ENCODE measurements at places on chromosomes 4 and X.

GRCh38 chrX:136778916-136779315, 1.8 kb downstream of the ARHGEF6 start:
- DNase-seq: no peak

DNA sequence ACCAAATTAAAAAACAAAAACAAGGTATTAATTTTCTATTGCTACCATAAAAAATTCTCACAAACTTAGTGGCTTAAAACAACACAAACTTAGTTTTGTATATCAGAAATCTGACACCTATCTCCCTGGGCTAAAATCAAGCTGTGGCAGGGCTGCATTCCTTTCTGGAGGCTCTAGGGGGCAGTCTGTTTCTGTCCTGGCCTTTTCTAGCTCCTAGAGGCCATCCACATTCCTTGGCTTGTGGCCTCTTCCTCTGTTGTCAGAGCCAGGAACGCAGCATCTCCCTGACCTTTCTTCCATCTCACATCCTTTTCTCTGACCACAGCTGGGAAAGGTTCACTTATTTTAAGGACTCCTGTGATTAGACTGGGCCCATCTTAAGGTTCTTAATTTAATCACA, 38.9 kb upstream of the TLR2 start:
- DNase-seq: no peak

GRCh38 chrX:8484360-8484949, 19.8 kb downstream of the VCX3B start:
- no peak for DNase-seq

DNA sequence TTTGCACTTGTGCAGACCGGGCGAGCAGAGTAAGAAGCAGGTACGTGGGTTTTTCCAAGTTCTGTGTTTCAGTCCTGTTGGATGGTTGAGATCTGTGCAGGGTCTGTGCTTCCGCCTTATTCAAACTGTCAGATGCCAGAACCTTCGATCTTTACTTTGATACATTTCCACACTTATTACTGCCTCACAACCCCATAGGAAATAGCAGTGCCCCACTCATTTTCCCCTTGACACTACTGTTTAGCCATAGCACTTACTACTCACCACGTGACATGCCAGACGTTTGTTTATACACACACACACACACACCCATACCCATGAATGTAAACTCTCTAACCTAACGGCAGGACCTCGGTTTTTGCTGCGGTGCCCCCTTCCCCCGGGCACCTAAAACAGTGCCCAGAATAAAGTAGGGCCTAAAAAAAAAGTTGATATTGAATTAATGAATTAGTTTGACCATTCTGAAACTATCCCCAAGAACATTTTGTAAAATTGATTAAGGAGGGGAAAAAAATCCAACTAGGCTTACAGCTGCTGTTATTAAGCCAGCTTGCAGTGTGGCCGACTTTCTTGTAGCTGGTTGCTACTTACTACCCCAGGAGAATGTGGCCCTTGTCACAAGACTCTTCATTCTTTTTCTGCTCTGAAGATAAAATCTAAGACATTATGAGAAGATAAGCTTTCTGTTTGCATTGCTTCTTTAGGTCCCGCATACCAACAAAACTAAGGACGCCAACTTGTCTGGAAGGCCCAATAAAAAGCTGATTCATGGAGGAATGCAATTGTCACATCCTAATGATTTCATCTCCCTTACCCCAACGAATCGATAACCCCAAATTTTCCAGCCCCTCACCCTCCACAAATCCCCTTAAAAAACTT, 704 bp upstream of the SEPSECS start:
- DNase-seq: no peak

Data from glutamatergic neuron (in vitro differentiated cells).